ENCODE measurements at places on chromosomes 6 and 20.

DNA sequence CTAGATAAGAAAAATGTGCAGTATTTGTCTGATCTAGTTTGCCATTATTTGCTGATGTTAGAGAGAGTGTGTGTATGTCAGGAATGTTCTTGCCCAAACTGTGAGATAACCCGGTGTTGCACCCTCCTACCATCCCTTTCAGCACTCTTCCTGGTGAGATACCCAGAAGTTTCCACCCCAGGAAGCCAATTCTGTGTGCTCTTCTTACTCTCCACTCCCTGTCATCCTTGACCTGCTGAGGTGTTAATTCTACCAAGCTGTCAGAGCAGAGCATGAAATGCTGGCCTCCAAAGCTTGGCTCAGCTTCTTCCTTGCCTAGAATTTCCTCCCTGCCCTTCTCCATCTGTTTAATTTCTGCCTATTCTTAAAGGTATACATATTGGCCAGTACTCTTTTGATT, 237.3 kb upstream of the CNR1 start:
- no peak for DNase-seq

GRCh38 chr20:57389695-57390603, 1.2 kb upstream of the RBM38 start:
- DNase-seq: peak; percentile 58

- DNase-seq: no peak
Observed at GRCh38 chr6:30915591-30915946, 1.5 kb downstream of the VARS2 start.

DNA sequence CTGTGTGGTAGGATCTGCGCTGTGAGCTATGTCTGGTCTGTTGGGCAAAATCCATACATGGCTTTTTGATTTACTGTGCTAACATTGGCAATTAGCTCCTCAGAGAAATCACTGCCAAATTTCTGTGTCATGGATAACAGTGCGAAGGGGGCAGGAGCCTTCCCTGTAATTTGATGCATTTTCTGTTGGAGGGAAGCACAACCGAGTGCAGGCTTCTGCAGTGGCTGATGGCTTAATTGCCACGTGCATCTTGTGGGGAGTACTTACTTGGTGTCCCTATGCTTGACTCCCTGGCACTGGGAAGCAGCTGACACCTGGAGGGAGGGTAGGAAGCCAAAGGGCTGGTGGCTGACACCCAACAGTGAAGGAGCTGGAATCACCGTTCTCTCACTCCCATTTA, 99.3 kb upstream of the PROKR2 start:
- DNase-seq: no peak

- no peak for DNase-seq
Observed at GRCh38 chr6:144847916-144848315, 562.8 kb downstream of the UTRN start.

DNA sequence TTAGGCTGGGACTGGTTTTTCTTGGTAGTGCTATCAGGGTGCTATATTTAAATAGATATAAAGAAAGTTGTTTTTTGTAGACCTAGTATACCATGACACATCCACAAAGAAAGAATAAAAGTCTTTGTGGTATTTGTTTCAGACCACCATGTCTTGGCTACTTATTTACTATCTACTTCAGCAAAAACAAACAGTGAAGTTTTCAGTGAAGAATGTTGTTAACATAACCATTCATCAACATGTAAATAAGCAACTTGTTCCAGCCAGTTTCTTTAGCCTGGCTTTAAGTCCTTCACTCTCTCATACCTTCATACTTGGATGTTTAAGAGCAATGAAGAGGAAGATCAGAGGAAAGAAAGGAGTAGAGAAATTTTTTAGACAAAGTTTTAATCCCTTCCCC, 624.1 kb downstream of the CD109 start:
- DNase-seq: no peak
